NCI-H1436 treated with DMSO at 0.1 percent for 48 hours (cell line): ENCODE measurements at places on chromosomes 1 and 21.

- no peak for DNase-seq
Observed at GRCh38 chr1:17297991-17298390, 10.0 kb upstream of the PADI4 start.

- DNase-seq = no peak
Observed at GRCh38 chr1:211933946-211934714, 101.2 kb downstream of the INTS7 start.

DNA sequence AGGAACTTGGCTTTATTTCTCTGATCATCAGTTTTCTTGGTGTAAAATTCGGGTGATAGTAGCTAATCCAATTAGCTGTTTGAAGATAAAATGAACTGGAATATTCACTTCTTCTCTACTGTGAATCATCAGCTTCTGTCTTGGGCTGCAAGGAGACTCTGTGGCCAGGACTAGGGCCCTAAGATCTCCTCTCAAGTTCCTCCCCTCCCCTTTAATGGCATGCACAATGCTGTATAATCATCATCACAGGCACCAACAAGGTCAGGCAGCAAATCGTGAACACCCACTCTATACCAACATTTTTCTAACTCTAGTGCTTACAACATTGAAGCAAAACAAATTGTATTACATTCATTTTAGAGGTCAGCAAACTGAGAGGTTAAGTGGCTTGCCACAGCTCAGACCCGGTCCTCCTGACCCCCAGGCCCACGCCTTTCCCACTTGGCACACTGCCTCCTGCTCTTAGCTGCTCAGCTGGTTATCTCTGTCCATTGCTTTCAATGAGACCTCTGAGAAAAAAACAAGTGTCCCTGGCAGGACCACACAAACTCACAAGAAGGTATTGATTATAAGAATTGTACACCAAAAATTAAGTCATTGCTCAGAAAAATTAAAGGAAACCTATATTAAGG, 31.8 kb downstream of the LRRC52 start:
- no peak for DNase-seq

GRCh38 chr1:101664726-101665125, 332.0 kb downstream of the OLFM3 start:
- no peak for DNase-seq

DNA sequence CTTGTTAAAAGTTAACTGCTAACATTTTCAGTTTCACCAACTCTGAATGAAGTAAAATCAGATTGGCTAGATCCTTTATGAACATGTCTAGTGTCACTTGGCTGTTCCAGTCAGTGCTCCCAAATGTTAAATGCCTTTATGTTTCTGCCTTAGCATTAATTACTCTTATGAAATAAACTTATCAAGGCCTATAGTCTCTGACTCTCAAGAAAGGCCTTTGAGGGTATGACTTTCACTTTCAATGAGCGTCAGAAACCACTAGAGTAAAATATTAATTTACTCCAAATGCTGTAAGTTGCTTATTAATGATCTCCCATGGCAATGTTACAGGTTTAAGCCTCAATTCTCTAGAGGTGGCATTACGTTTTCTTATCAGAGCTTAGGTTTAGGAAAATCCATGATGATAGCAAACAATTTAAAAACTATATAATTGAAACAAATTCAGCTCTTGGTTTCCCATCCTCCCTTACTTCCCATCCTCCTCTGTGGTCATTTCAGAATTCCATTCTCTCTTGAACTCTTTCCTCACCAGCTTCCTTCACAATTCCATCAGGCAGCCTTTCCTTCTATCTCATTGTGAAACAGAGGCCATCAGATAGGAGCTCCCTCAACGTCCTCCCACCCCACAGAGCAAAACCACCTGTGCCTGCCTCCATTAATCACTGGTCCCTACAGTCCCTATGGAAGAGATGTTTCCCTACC, 108.6 kb upstream of the COP1 start:
- DNase-seq = no peak

DNA sequence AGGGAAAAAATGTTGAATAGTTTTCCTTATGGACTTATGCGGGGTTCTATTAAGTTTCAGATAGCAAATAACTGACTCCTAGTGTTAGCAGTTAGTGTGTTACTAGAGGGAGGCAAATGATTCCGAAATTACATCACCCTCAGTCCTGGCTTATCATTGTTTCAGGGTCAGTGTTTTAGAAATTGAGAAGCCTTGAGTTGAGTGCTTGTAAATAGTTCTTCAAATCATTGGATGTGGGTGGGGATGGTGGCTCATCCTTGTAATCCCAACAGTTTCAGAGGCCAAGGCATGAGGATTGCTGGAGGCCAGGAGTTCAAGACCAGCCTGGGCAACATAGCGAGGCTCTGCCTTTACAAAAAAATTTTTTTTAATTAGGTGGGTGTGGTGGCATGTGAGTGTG, 21.3 kb downstream of the SOAT1 start:
- no peak for DNase-seq

GRCh38 chr1:82785268-82785790, 984.6 kb downstream of the ADGRL2 start:
- no peak for DNase-seq

DNA sequence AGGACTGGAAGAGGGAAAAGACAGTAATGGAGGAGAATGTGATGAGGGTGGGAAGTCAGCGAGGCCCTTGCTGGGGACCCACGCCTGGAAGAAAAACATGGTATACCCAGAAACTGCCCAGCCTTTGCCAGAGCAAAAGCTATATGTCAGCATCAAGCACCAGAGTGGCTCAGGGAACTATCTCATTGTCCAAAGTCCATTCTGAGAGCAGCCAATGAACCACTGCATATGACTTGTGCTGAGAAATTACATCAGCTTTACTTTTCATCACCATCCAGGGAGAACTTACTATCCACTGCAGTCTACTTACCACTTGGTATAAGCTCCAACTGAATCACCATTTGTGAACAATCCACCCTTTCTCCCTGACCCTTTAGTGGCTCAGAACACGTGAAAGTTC, 148.1 kb downstream of the TTLL7 start:
- no peak for DNase-seq

DNA sequence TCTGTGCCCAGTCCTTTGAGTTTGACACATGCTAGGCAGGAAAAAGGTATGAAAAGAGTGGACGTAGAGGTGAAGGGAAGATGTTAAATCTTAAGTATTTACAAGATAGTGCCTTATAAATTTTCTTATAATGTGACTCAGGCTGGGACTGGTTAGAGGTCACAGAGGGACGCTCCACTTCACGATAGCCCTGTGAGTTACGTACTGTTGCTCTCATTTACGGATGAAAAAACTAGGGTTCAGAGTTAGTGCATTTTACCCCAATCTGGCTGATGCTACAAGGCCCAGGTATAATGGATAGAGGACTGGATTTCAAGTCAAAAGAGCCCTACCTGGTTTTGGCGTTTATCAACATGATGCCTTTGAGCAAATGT, 1.4 kb upstream of the TUT4 start:
- no peak for DNase-seq
